Fibroblast of upper back skin (primary cell): ENCODE measurements at places on chromosomes 16 and 17.
A peak's percentile ranks its signal among the peaks of the same experiment; 100 is the strongest.

DNA sequence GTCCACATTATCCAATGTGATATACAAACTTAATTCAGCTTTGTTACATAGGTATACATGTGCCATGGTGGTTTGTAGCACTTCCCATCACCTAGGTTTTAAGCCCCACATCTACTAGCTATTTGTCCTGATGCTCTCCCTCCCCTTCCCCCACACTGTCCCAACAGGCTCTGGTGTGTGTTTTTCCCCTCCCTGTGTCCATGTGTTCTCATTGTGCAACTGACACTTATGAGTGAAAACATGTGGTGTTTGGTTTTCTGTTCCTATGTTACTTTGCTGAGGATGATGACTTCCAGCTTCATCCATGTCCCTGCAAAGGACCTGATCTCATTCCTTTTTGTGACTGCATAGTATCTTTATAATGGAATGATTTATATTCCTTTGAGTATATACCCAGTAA is 196.7 kb downstream of the CDH11 start:
- DNase-seq, result no peak

DNA sequence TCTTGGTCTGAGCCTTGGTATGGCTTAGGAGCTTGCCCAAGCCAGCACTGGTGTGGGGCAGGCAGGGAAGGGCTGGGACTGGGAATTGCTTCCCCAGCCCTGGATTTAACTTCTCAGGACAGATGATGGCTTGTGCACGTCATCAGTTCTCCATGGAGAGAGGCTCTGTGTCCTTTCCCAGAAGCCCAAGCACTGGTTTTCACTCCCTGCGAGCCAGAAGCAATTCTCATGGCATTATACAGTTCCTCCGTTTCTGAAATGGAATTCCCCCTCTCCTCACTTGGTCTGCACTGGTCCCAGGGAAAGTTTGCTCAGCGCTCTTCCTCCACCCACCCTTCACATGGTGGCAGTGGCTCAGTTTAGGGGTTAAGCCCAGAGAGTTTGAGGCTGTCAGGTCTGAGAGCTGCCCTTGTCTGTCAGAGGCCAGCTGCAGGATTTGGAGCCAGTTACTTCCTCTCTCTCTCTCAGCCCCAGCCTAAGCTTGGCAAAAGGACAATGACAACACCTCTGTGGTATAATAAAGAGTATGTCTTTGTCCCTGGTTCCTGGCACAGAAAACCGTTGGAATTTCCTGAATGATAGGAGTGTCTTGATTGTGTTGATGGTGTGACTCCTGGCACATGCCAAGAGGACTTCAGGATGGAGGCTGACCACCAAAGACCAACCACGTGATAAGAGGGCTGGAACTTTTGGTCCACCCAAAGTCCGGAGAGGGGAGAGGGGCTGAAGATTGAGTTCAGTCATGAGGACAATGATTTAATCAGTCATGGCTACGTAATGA is 219.6 kb upstream of the TNRC6C start:
- no peak for DNase-seq

DNA sequence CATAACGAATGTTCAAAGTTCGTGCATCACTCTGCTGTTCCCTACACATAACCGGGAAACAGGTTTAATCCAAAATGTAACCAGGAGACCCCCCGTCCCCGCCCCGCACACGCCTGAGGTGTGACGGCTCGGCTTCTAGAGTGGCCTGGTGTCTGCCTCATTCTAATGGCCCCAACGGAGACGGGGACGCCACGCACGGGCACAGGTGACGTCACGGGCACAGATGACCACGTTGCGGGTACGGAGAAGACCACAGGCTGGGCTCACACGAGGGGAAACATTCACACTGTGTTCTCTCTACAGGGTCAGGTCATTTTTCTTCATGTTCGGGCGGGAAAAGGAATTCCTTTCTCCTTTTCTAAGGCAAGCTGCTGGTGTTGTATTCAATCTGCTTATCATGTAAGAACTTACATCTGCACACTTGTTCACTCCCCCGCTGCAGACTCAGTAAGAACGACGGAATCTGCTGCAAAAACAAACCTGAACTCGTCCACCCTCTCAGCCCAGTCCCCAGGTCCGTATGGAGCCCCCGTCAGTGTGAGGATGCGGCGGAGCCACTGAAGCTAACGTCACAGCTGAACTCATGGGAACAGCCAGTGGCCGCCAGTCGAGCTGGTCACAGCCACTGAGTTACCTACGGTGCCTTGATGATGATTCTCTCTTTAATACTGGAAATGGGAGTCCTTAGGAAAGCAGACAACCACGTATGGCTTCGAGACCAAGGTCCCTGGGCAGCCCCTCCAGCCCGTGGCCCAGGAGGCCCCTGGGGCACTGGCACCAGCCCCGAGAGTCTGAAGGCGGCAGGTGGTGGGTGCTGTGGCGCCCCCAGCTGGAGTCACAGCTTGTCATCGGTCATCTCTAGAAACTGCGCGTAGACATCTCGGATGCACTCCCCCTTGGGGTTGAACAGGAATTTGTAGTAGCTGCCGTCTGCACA is 32.9 kb downstream of the WDR45B start:
- DNase-seq, result no peak

DNA sequence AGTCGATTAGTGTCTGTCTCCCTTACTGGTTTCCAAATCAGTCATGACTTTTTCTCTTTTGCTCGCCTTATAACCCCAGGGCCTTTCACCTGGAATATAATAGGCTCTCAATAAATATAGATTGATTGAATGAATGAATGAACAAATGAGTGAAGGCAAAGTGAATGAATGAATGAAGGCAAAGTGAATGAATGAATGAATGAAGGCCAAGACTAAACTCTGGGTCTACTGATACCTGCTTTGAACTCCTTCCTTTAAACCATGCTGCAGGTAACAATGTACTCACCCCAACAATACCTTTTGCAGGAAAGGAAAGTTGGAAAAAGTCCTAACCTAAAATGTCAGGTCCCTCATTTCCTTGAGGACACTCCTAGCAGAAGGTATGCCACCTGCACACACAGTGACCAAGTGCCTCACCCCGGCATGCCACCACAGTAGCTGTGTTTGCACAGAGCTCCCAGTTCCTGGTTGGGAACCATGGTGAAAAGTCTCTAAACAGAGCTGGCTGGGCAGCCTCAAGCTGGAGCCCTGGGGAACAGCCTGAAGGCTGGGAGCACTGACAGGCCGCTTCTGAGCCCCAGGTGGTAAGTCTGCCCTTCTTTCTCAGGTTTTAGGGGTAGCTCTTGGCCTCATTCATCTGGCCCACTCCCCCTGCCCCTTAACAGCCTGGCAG is 42.7 kb upstream of the ANKFN1 start:
- no peak for DNase-seq

DNA sequence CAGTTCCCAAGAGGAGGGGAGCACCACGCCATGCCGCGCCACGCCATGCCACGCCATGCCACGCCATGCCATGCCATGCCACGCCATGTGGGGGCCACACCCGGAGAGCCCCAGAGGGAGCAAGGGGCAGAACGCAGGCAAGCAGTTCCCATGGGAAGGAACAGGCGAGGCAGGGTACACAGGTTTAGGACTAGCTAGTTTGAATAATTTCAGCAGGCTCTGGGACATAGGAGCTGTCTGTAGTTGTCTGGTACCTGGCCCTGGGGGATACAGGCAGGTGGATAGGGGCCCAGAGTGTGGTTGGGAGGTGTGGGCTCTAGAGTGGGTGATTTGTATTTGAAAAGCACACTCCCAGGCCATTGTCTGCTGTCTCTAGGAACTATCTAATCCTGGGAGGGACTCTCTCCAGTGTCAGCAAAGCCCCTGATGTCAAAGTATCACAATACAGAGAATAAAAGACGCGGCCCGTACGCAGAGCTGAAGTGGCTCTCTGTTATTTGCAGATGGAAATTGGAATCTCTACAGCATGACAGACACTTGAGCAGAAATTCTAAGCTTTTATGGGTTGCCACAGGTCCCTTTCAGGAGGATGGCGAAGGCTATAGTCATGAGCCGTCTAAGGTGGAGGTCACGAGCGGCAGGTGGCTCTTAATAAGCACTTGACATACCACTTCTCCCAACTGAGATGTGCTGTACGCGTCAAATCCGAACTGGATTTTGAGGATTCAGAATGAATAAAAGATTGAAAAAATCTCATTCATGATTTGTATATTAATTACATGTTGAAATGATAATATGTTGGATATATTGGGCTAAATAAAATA is 220.8 kb upstream of the TNRC6C start:
- DNase-seq, result no peak

DNA sequence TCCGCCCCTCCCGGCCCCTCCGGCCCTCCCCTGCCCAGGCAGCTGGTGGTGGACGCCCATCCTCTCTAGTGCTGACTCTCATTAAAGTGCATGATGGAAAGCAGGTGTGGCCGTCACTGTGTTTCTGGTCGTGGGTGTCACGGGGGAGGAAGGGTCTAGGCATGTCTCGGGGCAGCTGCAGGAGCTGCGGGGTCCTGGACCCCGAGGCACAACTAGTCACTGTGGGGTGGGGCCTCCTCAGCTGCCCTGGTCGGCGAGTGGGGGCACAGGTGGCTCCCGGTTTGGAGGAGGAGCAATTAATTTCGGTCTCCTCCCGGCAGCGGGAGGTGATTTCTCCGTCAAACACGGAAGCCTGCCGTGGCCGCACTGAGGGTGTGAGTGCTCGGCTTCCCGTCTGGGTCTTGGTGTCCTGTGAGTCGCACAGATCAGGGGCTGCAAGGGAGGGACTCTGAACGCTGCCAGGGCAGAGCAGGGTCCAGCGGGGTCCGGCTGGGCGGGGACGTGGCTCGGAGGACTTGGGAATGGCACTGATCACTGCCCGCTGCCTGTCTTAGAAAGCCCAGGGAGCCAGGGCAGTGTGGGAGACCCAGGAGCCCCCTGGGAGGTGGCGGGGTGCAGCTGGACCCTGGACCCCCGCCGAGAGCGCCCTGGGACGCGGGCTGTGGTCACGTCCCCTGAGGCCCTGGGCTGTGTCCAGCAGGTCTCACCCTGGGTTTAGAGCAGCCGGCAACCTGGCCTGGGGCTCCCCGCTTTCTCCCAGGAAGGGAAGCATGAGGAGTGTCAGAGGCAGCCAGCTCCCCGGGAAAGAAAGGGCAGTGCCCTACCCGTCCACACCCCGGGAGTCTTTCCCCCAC is 3.3 kb downstream of the TPSD1 start:
- no peak for DNase-seq

DNA sequence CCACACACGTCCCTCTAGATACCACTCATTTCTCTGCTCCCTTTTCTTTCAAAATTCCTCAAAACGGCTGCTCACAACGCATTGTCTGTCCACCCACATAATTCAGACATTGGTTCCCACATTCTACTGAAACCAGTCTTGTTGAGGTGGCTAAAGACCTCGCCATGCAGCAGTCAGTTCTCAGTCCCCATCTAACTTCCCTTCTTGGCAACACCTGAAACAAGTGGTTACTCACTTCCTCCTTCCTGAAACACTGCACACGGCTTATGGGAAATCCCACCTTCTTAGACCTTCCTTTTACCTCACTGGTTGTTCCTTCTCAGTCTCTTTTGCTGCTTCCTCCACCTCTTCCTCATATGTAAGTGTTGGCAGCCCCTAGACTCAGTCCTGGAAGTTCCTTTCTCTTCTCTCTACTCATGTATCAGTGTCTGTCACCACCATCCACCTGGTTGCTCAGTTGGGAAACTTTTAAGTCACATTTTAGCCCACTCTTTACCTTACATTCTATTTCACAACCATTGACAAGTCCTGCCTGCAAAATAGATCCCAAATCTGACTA is 277.1 kb downstream of the CEP112 start:
- DNase-seq, result no peak

DNA sequence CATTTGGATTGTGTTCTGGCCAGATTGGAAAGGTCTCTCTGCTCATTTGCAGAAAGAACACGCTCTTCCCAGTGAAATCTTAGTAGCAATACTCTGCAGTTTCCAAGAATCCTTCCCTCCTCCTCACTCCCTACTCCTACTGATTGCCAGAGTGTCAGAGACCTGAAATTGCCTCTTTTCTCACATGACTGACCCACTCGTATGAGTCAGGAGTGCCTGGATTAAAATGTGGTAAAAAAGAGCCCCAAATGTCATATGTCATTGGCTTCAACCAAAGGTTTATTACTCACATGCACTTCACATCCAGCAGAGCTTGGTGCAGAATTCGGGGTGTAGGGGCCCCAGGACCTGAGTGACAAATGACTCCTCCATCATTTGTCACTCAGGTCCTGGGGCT is 39.7 kb upstream of the IRX3 start:
- no peak for DNase-seq

DNA sequence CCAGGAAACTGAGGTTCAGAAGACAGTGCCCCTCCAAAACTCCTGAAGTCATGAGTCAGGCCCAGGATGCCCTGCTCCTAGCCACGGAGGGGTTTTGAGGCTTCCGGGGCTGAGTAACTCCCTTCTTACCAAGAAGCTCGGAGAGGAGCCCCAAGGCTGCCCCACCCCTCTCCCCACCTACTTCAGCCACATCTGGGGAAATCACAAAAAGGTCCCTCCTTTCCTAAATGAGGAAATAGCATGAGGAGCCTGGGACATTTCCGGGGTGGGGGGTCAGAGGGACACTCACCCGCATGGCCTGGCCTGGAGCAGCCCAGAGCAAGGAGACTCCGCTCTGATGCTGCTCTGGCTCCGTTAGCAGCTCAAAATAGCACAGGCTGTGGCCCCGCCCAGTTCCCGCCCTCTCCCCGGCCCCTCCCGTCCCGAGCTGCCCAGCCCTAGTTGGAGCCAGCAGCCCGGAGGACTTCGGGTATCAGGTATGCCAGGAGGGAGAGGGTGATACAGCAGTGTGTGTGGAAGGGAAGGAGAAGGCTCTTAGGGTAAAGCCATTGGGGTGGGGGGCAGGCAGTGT is 40.1 kb downstream of the MYO18A start:
- DNase-seq, result peak; percentile 49

DNA sequence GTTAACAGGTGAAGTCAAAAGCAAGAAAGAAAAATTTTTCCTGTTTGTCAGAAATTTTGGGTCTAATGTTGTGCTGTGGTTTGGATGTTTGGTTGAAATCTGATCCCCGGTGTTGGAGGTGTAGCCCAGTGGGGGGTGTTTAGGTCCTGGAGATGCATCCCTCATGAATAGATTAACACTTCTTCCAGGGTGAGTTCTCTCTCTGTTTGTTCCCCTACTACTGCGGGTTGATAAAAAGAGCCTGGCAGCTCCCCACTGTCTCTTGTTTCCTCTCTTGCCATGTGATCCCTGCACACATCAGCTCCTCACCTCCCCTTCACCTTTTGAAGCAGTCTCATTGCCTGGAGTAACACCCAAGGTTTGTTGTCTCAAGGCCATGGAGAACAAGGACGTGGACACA is 14.6 kb upstream of the CDH8 start:
- no peak for DNase-seq

- DNase-seq, result no peak
Measured at GRCh38 chr17:58310511-58311428, 17.8 kb downstream of the TSPOAP1 start.
